ENCODE measurements at places on chromosomes 11 and 22.

GRCh38 chr11:123973816-123974215 is 3.8 kb downstream of the OR10S1 start:
- peak; percentile 95 for DNase-seq

GRCh38 chr11:102733232-102733875 is 8.6 kb upstream of the MMP8 start:
- peak; percentile 73 for DNase-seq

GRCh38 chr11:37364246-37364839 is 766.3 kb upstream of the RAG2 start:
- no peak for DNase-seq

- no peak for DNase-seq
These were observed 1.6 kb downstream of the TP53AIP1 start for GRCh38 chr11:128941110-128941509.

DNA sequence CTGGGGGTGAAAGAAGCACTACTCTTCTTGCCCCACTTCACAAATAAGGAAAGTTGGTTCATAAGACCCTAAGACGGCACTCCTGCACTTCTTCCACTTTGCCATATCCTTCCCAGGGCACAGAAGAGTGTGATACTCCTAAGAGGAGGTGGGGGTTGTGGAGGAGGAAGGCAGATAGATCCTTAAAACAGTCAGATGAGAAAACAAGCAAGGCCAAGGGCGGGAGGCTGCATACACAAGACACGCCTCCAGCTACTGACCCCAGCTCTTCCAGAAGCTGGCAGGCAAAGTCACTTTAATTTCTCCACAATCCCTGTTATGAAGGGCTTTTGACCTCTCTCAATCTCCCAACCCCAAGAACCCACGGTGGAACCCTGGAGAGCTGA is 1.6 kb upstream of the CHRM4 start:
- no peak for DNase-seq

GRCh38 chr11:35260342-35260985 is 121.5 kb downstream of the CD44 start:
- peak; percentile 93 for DNase-seq

Data from ELR (cell line).